Activated CD8-positive, alpha-beta memory T cell treated with anti-CD3 and anti-CD28 coated beads for 1 hour (primary cell): ENCODE measurements at places on chromosomes 12 and 14.

- no peak for DNase-seq
Observed at GRCh38 chr12:117525766-117526165, 164.3 kb upstream of the NOS1 start.

- no peak for DNase-seq
Observed at GRCh38 chr12:122887819-122888212, 8.1 kb downstream of the VPS37B start.

DNA sequence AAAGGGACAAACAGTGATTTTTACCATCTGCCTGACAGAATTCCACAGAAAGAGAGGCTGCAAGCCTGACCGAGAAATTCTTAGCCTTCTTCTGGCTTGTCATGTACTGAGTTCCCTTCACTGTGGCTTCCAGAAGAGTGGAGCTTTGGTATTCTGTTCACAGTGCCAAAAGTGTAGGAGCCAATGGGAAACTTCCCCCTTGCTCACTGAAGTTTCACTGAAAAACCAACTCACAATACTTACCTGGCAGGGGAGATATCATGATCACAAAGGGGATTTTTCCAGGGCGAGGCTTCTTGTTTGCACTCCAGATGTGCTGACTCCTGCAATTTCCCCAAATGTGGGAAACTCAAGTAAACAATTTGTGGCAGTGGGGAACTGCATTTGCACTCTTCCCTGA is 31.7 kb upstream of the MMP19 start:
- DNase-seq: no peak

GRCh38 chr14:37230551-37231194 is 32.9 kb downstream of the MIPOL1 start:
- DNase-seq: no peak

- DNase-seq: no peak
Observed at GRCh38 chr12:113359133-113359938, 949 bp downstream of the PLBD2 start.

DNA sequence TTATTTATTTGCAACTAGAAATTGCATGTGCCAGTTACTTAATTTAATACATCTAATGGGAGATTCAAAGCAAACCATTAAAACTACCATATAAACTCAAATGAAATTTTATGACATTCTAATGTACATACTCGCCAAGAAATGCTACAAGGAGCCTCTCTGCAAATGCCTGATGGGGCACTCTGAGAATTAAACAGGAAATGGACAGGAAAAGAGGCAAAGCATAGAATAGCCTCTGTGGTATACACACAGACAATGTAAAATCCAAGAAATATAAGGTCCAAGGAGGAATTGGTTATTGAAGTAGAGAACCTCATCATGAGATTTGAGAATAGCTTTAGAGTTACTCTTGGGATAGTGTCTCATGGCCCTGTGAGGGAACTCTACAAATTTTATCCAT is 41.2 kb downstream of the RAB21 start:
- DNase-seq: no peak

DNA sequence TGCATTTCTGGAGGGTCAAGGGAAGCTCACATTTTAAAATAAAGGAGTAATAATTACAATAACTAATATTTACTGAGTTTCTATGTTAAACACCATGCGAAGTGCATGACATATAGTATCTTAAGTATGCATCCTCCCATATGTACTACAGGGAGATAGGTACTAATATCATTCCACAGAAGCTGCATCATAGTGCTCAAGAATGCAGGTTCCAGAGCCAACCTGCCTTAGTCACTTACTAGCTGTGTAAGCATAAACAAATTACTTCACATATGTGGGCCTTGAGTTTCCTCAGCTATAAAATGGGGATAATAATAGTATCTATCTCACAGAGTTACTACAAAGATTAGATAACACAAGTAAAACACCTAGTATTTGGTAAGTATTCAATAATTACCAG is 18.3 kb downstream of the ARMH4 start:
- no peak for DNase-seq

GRCh38 chr12:76799362-76799761 is 35.4 kb downstream of the ZDHHC17 start:
- no peak for DNase-seq

DNA sequence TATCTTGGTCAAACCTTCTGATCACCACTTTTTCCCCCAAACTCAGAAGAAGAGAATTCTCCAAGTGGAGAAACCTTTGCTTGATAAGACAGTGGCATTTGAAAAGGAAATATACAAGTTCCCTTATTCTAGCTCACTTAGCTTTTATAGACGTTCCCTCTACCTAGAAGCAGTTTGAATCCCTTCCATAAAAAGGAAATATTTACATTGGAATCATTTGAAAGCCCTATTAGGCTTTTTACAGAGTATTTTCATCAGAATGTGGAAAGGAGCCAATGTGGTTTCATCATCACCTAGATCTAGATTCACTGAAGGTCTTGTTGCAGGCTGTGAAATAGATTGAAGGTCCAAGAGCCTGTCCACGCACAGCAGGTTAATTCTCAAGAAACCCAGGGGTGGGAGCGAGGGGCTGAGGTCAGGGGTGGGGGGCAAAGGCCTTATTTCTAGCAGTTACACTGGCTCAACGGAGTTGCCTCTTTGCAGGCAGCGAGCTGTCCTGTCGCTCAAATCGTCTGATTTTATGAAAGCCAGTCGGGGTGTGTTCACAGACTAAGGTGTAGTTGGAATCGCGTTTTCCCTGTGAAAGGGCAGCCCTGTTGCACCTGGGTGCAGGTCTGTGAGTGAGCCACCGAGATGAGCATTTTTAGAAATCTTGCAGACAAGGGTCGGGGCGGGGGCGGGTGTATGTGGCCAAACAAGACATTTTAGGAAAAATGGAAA is 45.6 kb downstream of the AACS start:
- DNase-seq: no peak

DNA sequence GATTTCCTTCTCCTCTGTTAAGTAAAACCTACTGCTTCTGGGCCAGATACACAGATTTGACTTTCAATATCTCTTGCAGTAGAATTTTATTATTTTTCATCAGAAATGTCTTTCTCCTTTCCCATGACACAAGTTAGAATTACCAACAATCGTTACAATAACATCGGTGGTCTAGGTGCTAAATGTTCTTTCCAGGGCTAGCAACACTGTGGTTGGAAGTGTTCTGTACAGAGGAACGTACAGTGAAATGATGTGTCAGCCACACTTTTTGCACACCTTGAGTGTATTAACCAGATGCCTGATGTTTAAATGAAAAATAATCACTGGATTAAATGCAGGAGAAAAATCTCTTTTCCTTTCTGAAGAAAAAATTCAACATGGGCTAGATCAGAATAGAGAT is 27.7 kb upstream of the KLRD1 start:
- no peak for DNase-seq

GRCh38 chr14:105664691-105665090 is 138.3 kb downstream of the TMEM121 start:
- DNase-seq: no peak

DNA sequence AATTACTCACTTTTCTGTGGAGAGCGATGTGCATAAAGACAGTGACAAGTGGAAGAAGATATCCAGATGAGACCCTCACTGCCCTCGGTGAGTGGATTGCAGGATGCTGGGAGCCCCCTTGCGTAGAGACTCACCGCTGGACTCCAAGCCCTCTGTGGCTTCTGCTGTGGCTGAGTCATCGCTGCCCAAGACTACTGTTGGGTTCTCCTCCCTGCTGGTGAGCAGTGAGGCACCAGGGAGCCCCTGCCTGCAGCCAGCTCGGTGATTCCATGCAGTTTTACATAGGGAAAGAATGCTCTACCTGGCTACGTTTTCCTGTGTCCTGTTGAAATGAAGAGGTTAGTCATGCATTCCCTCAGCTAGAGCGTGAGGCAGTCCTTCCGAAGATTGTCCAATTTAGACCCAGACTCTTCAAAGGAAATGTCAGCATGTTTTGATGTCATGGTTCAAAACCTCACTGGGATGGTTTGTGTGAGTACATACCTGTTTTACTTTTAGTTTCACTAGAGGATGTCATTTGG is 28.2 kb downstream of the TRAF3 start:
- DNase-seq: no peak

DNA sequence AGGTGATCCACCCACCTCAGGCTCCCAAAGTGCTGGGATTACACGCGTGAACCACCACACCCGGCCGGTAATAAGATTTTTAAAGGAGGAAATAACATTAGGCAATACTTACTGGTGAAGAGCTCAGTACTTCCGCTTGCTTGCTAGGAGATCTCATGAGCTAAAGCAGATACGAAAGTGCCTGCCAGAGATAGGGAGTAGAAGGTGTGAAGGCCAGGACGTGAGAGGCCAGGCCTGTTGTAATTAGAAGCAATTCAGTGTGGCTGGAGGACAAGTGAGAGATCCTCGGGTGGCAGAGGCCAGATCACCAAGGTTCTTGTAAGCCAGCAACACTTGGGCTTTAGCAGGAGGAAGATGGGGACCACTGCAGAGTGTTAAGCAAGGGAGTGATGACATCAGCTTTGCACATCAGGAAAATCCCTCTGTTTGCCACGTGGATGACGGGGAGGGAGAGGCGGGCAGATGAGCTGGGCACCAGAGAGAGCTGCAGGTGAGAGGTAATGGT is 7.6 kb downstream of the TECPR2 start:
- DNase-seq: no peak

DNA sequence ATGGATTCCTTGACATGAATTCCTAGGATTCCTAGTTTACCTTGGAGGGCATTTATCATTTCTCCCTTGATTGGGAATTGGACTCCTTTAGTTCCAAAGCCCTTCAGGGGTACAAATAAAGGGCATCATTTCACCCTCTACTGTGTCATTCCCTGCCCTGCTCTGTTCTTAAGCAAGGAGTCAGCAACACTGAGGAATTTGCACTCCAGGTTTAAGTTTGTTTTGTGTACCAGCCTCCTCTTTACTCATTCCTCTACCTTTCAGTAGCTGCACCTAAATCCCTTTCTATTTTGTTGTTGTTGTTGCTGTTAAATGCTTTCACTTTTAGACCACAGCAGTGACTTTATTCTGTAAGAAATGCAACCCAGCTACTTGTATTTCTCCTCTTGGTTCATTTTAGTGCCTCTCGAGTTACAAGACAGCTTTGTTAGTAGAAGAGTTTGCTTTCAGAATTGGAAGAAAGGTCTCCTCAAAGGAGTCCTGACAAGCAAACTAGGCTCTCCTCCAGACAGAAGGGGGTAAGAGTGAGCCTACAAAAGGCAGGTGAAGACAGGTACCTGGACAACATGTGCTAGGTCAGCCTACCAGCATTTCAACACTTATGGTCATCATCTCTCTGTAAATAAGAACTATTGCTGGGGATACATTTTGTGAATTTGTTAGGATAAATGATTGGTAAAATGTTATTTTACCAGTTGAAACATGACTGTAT is 90.0 kb downstream of the RMST start:
- no peak for DNase-seq

DNA sequence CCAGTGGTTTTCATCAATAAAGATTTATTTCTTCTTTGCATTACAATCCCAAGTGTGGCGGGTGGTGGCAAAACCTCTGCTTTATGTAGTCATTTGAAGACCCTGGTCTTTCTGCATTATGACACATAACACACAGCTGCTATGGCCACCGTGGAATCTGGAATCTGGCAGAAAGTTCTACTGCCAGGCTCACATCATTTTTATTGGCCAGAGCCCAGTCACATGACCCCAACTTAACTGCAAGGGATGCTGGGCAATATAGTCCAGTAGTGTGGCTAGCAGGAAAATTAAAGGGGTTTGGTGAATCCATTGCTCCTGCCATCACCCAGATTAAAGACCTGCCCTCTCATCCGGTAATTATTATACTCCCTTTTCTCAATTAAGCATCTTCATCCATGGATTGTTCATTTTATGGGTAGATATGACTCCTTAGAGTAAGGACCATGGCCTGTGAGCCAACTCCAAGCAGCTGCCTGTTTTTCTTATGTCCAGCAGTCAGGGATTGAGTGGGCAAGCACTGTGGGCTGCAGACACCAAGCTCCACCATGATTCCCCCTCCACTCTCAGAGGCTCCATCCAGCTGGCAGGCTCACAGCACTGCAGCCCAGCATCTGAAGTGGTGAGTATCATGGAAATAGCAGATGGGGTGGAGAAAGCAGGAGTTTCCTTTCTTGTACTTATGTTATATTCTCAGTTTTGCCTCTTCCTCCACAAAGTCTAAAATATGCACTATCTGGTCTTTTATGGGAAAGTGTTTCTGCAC is 1030.7 kb downstream of the AACS start:
- no peak for DNase-seq

- no peak for DNase-seq
Observed at GRCh38 chr12:56188778-56189098, 545 bp downstream of the SMARCC2 start.

DNA sequence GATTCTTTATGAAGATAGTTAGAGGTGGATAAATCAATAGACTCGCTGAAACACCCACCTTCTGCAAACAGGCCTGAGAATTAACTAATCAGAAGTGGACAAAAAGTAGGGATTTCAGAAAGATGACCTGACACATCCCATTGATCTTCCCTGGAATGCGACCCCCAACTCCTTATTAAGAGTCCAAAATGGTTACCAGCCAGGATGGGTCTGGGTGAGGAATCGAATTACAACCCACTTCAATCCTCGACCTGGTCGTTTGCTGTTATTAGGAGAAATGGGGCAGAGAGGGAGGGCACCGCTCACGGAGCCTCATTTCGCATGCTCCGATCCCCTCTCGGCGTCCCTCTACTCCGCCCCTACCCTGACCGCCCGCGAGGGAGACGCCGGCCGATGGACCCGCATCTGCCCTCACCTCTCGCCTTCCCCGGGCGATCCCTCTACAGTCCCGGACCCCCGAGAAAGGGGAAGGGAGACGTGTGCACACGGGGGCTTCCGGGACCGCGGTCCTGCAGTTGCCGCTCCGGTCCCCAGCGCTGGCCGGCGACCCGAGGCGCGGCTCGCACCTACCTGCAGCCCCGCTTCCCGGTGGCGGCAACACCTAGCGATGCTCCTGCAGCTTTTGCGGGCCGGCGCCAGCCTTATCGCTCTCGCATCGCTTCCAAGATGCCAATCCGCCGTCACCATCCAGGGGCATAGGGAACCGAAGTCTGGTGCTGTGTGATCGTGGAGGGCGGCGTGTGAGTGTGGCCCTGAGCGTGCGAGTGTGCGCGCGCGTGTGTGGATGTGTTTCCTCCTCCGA is 69.3 kb upstream of the USP15 start:
- DNase-seq: no peak
